ENCODE measurements at places on chromosomes 16 and 17. TPM values are rescaled to one million over a fixed set of nuclear protein-coding genes. Genes with fewer than 3 reads are reported as not detected.

GRCh38 chr16:29862383-29862883 lies 593 bp downstream of the CDIPT start:
- no peak for DNase-seq

DNA sequence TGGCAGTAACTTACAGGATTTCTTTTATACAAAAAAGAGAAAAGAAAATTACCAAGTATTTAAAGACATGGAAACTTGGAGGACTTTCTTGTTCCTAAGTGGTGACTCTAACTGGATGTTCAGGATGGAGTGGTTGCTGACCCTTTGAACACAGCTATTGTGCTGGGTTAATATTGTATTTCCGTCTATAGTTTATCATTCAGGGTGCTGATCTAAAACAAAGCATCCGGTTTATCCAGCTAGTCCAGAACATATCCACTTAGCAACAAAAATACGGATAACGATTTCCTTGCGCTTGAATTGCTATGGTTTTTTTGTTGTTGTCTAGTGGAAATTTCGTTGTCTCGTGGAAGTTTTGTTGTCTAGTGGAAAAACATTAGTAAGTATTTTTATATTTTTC lies 38.2 kb downstream of the SNTB2 start:
- no peak for DNase-seq

- DNase-seq: peak; percentile 82
Observed at GRCh38 chr17:28552176-28552999, at the start of gene UNC119. Gene UNC119 (minus strand): TSS chr17:28552624. CDS start chr17:28552557, 67 bp downstream.

Gene TNFRSF13B
- polyA plus RNA-seq: 15.2 TPM

DNA sequence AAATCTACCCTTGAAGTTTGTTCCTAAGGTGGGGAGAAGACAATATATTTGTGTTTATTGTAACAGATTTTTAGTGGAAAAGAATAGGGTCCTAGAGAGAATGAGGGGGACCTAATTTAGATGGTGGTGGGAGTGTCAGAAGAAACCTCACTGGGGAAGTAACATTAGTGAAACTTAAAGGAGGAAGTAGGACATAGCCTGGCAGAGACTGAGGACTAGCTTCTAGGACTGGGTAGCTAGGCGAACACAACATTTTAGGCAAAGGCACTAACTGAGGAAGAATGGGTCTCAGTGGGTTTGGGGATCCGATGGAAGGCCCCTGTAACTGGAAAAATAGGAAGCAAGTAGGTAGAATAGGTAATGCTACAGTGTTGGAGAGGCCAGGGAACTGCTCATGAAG lies 4.2 kb upstream of the ARL2BP start:
- DNase-seq: no peak

Gene KRT28
- not detected for polyA plus RNA-seq

- DNase-seq: no peak
Observed at GRCh38 chr16:30028438-30029076, 2.5 kb downstream of the TLCD3B start.

Gene SCGB1C2
- polyA plus RNA-seq: not detected

Gene TBKBP1
- polyA plus RNA-seq: 4.2 TPM

DNA sequence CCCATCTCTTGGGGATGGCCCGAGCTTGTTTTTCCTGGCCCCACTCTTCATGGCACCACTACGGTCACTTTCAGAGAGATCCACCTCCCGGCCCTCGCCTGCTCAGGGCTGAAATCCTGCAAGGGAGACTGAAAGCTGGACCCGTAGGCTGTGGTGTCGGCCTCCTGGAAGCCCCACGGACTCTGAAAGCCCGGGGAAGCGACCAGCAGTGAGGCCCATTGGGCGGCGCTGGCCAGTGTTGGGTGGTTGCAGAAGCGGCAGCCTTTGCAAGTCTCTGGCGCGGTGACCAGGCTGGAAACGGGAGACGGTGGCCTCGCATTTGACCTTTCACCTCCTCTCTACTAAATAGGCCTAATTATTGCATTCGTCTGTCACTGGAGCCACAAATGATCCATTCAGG lies 186.0 kb upstream of the FOXF1 start:
- peak; percentile 65 for DNase-seq

- no peak for DNase-seq
Observed at GRCh38 chr16:89313583-89313982, 96.1 kb downstream of the ZNF778 start.

DNA sequence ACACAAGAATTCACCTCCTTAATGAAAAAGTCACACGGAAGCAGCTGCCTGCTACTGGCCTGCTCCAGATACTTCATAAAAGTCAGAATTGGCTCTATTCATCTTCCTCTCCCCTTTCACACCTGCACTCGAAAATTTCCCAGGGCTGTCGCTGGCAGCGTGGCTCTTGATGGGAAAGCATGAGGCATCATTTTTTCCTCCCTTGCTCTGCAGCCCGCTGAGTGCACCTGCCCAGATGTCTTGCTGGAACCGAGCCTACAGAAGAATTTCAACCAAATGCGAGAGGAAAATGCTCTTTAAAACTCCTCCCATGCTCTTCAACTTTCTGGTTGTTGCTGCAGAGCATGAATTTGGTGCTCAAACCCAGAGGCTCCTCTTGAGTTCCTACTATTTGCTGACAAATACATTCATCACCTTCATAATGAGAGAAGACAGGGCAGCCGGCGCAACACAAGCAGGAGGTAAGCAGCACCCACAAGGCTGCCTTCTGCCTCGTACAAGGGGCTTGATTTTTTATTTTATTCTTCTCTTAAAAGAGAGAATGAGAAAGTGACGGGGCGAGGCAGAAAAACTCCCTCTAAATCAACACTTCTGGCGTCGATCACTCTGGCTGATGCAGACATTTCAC lies 146.8 kb downstream of the ZFHX3 start:
- no peak for DNase-seq

Gene HBA1
- polyA plus RNA-seq: 1.7 TPM

Gene MSI2
- polyA plus RNA-seq: 24.0 TPM

DNA sequence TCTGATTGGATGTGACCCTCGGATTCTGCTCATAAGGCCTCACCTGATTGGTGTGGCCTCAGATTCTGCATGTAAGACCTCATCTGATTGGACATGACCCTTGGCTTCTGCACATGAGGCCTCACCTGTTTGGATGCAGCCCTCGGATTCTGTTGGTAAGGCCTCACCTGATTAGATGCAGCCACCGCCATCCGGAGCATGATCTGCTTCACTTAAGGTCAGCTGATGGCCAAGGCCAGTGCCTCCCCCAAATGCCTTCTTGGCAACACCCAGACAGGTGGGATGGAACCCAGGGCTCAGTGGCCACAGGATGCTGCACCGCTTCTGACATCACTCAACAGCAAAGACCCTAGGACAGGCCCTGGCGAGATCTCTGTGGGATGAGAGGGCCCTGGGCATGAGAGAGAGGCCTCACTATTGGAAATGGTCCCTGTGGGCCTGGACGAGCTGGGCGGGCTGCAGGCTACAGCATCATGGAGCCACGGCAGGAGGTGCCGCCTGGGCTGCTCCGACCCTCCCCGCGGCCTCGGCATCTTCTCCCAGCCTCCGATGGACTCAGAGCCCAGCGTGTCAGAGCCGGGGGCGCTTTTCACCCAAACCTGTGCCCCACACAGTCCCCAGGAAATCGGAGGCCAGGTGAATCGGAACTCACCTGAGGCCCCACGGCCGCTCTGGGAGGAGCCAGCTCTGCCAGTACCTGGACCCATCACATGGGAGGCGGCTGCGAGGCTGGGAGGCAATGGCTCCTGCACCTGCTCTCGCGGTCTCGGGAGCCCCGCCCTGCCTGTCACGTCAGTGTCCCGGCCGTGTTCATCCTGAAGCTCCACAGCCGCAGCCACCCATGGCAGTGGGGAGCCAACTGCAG lies 60.9 kb upstream of the ZNF469 start:
- DNase-seq: no peak

Gene MAPK7
- 35.9 TPM for polyA plus RNA-seq

Gene CBFA2T3
- polyA plus RNA-seq: 9.8 TPM

Data from sigmoid colon (tissue), 7 donors.